Foreskin keratinocyte (primary cell): ENCODE measurements at places on chromosomes 5 and 9.

DNA sequence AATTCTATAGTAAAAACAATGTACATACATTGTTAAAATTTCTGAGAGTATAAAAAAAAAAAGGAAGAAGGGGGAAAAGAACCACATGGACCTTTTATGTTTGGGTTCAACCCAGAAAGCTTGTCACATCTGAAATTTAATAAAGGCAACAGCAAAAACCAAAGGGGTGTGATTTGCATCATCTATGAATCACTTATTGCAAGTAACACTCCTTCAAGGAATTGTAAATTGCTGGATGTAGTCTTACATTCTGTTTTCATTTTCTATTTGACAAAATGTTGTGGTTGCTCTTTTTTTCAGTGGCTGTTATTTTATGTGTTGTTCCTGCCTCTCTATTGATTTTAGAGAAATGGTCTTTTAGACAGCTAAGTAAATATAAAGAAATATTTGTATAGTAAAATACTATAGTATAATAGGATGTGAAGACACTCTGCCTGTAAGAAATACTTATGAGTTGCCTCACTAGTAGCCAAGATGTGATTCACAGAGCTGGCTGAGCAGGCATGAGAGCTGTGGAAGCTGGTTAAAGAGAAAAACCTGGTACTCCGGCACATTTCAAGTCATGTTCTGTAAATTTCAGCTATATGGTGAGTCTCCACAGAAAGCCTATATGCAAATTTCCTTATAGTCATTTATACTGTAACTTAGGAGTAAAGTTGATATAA, 131.1 kb upstream of the CNTLN start:
- DNase-seq = no peak

DNA sequence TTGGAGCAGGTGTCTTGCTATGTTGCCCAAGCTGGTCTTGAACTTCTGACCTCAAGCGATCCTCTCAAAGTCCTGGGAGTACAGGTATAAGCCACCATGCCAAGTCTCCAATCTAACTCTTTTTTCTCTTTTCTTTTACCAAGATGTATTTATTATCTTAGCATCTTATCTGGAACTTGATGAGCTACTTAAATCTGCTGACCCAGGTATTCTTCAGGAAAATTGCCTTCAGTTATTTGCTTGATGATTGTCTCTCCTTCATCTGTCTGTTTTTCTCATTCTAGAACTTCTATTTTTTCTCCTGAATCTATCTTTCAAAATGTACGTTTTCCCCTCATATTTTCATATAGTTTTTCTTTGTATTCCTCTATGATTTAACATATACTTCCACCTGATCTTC, 158.2 kb upstream of the DMAC1 start:
- DNase-seq = no peak

DNA sequence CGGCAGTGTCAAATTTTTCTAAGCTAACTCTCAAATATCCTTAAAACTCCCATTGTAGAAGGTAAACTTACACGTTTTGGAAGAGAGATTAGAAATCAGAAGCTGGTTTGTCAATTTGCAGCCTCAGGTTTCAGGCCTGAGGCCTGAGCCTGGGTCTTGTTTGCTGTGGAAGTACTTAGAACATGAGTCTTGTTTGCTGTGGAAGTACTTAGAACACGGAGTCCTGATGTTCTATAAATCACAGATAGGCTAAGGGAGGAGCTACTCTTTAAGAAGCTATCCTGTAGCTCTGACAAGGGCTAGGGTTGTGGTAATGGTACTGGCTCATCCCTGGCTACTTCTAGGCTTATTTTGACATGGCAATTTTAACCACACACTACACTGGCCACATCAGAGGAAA, 97.8 kb downstream of the FBXW11 start:
- no peak for DNase-seq

- DNase-seq = no peak
Observed at GRCh38 chr5:72057816-72058215, 49.5 kb upstream of the MAP1B start.

DNA sequence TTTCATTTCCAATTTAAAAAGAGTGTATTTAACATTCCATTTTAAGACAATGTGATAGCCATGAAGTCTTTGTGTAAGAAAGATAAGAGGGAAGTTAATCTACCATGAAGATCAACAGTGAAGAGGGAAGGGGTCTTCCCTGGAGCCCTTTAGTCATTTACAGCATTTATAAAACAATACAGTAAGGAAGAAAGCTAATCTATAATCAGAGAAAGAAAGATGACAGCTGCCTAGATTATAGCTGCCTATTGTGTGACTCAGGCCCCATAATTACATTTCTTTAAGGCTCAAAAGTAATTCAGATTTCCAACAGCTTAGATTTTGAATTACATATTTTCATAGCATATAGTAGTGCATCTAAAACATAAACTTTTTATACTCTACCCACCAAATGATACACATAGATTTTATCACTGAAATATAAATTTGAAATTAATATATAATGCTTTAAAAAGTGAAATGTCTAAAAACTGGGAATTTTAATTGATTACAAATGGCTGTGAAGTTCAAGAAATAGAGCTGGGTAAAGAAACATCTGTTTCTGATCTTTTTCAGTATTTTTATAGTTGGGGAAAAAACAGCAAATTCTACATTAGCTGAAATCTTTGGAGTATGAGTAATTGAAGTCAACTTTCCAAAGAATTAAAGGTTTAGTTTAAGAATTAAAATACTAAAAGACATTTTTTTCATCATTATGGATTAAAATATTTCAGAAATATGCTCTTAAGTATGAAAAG, 89.6 kb downstream of the RIC1 start:
- DNase-seq = no peak
